ENCODE measurements at places on chromosomes 4 and X.

DNA sequence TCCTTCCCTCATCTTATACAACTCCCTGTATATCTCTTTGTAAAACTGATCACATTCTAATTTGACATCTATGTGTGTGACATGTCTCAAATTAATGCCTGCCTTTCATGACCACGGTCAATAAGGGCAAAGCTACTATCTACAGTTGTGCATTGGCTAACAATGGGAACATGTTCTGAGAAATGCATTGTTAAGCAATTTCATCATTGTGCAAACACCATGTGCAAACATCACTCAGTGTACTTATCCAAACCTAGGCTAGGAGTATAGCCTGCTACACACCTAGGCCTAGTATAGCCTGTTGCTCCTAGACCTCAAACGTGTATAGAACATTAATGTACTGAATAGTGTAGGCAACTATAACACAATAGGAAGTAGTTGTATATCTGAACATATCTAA is 95.0 kb downstream of the BANK1 start:
- DNase-seq, result no peak

DNA sequence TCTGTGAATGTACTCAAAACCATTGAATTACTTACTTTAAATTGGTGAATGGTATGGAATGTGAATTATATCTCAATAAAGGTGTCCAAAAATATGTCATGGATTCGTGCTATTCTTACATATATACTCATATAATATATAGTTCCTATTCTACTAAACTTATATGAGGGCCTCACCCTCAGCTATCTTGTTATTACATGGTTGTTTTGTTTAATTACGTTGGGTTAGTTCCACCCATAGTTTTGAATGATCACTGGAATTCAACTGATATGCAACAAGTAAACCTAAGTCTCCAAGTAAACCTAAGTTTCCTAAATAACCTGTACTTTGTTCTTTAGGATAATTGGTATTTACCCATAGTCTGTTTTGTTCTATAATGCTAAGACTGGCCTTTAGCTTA is 30.6 kb upstream of the CD99L2 start:
- no peak for DNase-seq

DNA sequence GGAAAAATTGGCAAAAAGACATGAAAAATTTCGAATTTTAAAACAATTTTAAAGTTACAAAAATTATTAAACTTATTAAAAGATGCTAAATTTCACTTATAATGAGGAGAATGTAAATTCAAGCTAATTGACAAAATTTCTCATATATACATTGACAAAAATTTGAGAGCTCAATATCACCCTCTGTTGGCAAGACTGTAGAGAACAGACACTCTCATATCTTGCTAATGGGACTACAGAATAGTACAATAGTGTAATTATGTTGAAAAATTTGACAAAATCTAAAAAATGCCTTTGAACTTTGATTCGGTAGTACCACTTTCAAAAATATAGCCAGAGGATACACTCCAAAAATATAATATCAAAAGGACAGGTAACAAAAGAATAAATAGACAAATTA is 29.8 kb downstream of the DCAF8L2 start:
- no peak for DNase-seq

DNA sequence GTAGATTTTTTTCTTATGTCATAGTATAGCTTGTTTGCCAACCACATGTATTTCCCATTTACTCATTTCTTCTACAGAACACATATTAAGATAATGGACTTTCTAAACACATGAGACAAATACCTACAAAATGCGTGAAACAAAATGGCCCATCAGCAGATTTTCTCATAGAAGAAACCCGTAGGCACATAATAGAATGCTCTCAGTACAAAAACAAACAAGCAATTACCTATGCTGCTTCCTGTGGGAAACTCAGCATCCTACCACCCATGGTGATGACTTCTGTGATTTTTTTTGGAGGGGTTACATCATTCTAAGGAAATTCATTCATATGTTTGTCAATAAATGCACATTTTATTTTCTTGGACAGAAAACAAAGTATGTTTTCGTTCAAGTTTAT is 343.6 kb downstream of the SPRY1 start:
- no peak for DNase-seq

DNA sequence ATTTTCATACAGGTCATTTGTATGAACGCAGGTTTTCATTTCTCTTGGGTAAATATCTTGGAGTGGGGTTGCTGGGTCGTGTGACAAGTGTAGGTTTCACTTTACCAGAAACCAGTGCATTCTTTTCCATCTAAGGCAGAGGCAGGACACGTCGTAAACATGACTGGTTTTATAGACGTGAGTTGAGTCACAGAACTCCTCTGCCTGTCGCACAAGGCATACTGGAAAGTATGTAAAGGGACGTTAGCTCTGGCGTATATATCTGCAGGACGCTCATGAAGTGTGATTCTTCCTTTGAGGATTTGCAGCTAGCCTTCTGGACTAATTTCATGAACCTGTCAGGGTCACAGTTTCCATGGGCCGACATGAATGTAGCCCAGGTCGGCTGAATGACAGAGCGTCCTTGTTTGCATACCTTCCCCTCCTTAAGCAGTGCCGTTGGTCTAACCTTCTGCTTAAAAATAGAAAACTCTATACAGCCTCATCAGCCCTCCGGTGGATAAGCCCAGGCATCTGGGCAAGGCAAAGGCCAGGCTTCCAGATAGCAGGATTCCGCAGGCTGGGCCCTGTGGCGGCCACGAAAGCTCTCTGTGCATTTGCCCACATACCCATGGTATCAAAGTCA is 106.0 kb downstream of the GPR143 start:
- DNase-seq, result no peak

- no peak for DNase-seq
Measured at GRCh38 chrX:153381684-153382532, 19.2 kb downstream of the PNMA6E start.
